ENCODE measurements at places on chromosomes 2 and 18.
A peak's percentile ranks its signal among the peaks of the same experiment; 100 is the strongest.

- no peak for DNase-seq
Measured at GRCh38 chr2:148028781-148029180, 7.9 kb downstream of the MBD5 start.

- no peak for DNase-seq
Measured at GRCh38 chr2:191645434-191646162, 32.3 kb upstream of the NABP1 start.

DNA sequence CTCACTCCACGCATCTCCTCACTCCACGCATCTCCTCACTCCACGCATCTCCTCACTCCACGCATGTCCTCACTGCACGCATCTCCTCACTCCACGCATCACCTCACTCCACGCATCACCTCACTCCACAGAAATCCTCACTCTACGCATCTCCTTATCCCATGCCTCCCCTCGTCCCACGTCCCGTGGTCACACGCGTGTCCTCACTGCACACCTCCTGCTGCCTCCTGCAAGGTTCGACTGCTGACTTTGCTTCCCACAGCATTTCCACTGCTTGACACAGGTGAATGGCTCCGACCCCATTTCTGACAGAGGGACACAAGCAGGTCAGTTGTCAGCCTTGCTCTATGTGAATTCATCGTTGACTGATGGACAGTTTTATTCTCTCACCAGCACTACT lies 103.0 kb downstream of the USP40 start:
- DNase-seq = no peak

GRCh38 chr2:67260343-67261277 lies 136.5 kb upstream of the ETAA1 start:
- DNase-seq = no peak

DNA sequence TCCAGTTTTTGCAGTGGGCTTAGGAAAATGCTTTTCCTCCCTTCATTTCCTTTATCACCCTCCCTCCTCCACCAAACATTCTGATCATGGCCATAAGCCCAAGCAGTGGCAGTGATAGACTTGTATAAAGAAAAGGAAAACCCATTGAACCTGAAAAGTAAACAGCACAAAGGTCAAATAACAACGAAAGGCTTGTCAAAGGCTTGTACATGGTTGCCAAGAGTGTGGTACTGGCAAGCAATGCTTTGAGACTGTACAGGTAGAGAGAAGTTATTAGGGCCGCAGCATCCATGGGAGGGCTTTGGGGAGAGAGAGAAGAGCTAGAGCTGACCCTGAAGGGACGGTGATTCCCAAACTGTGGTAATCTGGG lies 2.1 kb upstream of the VWA3B start:
- DNase-seq = no peak

GRCh38 chr18:12658426-12659138 lies 675 bp upstream of the SPIRE1 start:
- DNase-seq = no peak

GRCh38 chr2:1664698-1665097 lies 79.6 kb downstream of the PXDN start:
- DNase-seq = no peak

GRCh38 chr2:79702905-79703304 lies 190.1 kb downstream of the CTNNA2 start:
- DNase-seq = no peak

GRCh38 chr2:37858400-37858711 lies 66.7 kb upstream of the RMDN2 start:
- no peak for DNase-seq

GRCh38 chr18:78402966-78403365 lies 576.7 kb upstream of the SALL3 start:
- DNase-seq = no peak

- no peak for DNase-seq
Measured at GRCh38 chr18:52395146-52395852, 55.3 kb downstream of the DCC start.

DNA sequence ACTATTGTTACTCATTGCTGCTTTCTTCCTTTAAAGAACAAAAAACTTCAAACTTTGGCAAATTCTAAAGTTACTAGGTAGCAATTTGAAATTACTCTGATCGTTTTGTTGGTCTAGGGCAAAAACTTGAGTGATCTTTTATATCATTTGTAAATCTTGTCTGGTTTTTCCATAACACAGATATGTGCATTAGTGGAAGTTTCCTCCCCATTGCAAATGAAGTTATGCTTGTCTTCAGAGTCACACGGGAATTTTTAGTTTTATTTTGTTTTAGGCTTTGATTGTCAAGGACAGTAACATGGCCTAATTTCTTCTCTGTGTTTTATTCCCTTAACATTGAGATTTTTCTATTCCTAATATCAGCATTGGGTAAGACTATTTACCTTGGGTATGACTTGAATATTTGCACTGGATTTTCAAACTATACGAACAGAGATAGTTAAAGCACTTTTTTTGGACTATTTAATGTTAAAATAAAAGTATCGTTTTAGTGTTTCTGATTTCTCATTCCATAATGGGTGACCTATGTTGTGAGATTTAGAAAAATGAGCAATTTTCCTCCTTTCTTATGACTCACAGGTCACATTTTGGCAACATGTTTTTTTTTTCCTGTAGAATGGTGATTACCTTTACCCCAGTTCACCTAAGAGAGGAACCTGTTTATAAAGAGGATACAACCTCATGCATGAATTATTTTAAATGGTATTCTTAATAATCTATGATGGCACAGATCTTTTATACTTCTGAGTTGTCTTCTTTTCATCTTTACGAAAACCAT lies 65.0 kb downstream of the BABAM2 start:
- no peak for DNase-seq

- DNase-seq = peak; percentile 50
Measured at GRCh38 chr2:191679818-191680600, 2.1 kb downstream of the NABP1 start.

- peak; percentile 36 for DNase-seq
Measured at GRCh38 chr2:39264733-39265132, 21.0 kb upstream of the CDKL4 start.

GRCh38 chr2:66433945-66434678 lies 813 bp upstream of the MEIS1 start:
- peak; percentile 55 for DNase-seq

- DNase-seq = peak; percentile 23
Measured at GRCh38 chr2:29114586-29114945, 649 bp upstream of the CLIP4 start.

DNA sequence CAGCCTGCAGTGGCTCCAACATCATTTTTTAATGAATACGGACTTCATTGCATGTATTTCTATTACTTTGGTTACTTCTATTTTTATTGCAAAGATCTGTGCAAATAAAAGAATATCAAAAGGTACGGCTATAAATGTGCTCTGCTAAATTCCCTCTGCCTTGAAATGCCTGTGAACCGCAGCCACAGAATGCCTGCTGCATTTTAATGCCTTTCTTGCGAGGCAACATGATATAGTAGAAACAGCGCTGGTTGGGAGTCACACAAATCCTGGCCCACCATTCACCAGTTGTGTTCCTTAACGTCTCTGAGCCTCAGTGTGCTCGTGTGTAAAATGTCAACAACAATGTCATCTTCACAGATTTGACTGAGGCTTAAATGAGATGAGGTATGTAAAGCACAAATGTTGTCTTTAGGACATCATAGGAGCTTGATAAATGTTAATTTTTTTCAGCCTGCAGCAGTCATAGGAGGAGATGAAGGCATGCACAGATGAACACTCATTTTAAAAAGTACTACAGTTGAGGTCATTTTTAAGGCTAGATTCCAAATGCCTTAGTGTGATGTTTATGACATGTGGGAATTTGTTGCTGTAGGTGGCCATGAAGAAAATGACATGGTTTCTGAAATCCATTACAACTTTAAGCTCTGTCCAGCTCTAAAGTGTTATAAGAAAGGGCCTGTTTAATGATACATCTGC lies 187.6 kb upstream of the NRP2 start:
- DNase-seq = no peak

DNA sequence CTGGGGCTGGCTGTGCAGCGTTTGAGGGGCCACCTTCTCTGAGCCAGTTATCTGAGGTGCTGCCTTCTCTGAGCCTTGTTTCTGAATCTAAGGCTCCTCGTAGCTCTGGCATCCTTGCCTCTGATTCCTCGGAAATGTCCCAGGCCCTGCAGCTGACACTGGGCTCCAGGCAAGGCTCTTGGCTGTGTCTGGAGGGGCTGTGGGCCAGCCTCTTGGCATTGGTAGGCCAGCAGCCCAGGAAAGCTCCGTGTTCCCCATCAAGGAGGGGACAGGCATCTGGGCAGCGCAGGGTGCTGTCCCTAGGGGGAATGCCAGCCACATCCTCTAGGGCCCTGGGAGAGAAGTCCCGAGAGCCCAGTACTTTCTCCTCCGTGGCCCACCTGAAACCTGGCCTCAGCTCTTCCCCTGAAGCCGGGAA lies 40.7 kb upstream of the TAF1B start:
- no peak for DNase-seq

GRCh38 chr2:18483896-18484295 lies 76.6 kb downstream of the RDH14 start:
- DNase-seq = no peak

- DNase-seq = no peak
Measured at GRCh38 chr2:19577723-19578122, 219.3 kb upstream of the OSR1 start.

GRCh38 chr2:26432859-26433258 lies 31.1 kb downstream of the DRC1 start:
- no peak for DNase-seq

GRCh38 chr2:109402980-109403840 lies 210.6 kb downstream of the SEPTIN10 start:
- DNase-seq = no peak

GRCh38 chr2:232893834-232894233 lies 23.8 kb downstream of the SNORC start:
- no peak for DNase-seq

GRCh38 chr2:2320486-2321199 lies 10.4 kb downstream of the MYT1L start:
- no peak for DNase-seq

- DNase-seq = no peak
Measured at GRCh38 chr2:54631755-54632154, 91.7 kb upstream of the EML6 start.

DNA sequence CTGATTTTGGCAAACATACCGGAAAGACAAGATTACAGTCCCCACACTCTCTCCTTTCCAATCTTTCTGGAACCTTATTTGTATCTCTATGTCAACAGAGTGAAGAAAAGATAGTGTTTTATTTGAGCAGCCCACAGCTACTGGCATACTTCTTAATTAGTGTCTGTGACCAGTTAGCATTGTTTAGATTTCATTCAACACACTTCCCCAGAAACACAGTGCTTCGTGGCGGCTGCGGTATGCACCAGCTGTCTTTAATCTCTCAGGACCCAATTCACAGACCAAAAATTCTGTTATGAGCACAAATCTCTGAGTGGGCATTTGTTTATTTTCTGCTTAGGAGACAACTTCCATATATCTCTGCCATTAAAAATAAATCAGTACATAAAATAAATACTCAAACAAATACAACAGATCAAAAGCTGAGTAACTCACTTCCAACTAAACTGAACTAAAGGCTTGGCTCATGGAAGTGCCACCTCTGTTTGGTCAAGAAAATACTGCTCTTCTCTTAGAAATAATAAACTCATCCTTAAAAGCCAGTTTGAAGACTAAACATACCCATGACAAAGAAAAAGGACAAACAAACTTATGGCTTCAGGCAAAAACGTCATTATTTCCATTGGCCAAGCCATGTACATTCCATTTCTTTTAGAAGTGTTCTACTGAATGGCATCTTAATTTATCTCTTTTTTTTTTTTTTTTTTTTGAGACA lies 392.4 kb downstream of the TXNL1 start:
- no peak for DNase-seq

- peak; percentile 61 for DNase-seq
Measured at GRCh38 chr2:202299712-202300111, 34.1 kb downstream of the NOP58 start.

Data from GM20000 (cell line).